ENCODE measurements at places on chromosomes 4 and X.

- DNase-seq = no peak
These were observed 195.6 kb upstream of the TACR3 start for GRCh38 chr4:103915224-103915869.

- no peak for DNase-seq
These were observed 85.8 kb upstream of the PUDP start for GRCh38 chrX:7233580-7234406.

- no peak for DNase-seq
These were observed 16.6 kb upstream of the NPNT start for GRCh38 chr4:105878668-105879067.

DNA sequence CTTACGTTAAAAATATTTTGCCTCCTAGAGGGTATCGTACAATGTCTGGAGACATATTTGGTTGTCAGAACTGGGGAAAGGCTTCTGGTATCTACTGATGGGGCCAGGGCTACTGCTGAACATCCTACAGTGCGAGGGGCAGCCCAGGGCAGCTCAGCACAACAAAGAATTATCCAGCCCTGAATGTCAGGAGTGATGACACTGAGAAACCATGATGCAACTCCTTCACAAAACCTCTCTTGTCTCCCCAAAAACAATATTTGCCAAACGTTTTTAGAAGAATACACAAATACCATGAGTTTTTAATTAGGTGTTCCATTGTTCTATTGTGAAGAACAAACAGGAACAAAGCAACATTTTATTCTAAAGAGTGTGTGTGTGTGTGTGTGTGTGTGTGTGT, 43.4 kb upstream of the CLNK start:
- no peak for DNase-seq

DNA sequence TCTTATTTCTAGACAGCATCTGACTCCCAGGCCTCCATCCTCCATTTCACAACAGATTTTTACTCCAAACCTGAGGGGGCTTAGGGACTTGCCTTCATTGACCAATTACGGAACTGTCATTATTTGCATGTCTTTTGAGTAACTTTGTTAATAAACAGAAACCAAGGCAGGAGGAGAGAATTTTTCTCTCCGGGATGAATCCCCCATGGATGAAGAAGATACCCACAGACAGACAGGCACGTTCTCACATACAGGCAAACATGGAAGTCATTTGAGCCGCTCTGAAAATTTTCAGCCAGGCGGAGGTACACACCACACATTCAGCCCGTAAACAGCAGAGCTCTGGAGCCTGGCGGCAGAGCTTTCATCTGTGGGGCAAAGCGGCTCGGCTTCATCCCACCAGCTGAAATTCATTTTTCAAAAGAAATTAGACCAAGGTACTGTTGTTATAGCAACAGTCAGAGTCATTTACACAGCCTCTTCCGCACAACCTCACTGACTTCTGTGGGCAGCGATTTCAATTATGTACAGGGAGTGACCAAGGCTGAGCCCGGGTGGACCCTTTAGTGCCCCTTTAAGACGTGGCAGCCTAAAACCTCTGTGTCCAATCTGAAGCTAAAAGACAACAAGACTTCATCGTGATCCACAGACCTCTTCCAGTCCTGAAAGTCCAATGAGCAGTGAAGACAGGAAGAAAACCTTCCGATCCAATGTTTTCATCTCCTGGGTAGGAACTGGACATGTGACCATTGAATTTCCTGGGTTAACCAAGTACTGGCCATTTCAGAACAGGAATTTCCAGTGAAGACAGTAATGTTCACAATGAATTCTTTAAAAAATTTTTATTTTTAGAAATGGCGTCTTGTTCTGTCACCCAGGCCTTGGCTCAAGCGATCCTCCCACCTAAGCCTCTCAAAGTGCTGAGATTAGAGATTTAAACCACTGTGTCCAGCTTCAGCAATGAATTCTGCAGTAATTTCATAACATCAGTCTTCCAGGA, 237.0 kb downstream of the MGST2 start:
- DNase-seq = peak; percentile 47

DNA sequence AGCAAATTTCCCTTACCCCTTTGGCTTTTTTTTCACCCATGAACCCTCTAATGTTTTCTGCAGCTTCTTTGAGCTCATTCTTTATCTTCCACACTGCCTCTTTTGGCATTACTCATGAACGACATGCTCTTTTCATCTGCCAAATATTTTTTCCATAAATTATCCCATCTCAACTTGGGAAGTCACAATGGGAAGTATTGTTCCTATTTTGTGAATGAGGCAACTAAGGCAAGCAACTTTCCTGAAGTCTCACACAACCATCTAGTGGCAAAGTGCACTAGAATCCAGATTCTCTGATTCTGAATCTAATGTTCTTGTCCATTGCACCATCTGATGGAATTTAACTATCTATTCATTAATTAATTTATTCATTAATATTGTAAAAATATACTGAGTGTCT, 625 bp downstream of the RTL9 start:
- no peak for DNase-seq

- no peak for DNase-seq
These were observed 15.6 kb downstream of the DCK start for GRCh38 chr4:71009086-71009485.

DNA sequence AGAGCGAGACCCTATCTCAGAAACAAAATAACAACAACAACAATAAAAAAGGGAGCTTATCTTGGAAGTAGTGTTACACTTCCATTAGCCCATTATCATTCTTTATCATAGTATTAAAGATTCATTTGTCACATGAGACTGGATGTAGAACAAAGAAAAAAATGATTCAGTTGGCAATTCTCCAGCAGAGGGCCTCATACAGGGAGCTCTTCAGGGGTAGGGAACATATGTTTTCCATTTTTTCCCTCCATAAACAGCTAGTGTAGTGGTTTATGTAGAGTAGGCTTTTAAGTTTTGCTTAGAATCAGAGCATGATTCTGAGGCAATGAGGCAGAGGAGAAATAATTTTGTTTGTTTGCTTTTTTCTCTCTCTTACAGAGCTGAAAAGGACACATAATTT, 5.8 kb downstream of the CPE start:
- DNase-seq = no peak

- DNase-seq = no peak
These were observed 114.3 kb downstream of the GABRB1 start for GRCh38 chr4:47145630-47146029.

DNA sequence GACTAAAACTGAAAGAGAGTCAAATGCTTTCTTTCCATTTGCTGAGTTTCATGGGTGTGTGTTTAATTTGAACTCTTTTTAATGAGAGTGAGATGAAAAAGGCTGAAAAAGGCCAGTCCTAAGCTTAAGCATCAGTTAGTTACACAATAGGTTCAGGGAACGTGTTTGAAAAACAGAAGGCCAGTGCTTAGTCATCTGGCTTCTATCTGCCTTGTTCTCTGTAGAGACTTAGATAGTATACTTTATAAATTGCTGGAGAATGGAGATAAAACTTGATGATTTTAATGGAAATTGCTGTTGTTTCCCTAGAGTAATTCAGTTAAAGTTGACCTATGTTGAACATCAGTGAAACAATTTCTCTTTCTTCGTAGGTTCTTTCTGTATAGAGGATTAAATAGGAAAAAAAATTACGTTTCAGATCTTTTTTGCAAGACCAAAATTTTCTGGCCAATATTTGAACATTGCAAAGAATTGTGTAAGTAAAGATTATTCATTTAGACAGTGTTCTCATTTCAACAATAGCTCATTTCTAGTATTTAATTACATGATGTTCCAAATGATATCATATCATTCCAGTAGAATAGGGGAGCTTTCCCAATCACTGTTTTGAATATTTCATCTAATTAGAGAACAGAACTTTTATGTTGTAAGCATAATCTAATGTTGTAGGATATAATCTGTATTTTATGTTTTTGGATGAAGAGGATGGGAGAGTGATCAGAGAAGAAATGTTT, 1088.8 kb downstream of the ADGRL3 start:
- DNase-seq = no peak

DNA sequence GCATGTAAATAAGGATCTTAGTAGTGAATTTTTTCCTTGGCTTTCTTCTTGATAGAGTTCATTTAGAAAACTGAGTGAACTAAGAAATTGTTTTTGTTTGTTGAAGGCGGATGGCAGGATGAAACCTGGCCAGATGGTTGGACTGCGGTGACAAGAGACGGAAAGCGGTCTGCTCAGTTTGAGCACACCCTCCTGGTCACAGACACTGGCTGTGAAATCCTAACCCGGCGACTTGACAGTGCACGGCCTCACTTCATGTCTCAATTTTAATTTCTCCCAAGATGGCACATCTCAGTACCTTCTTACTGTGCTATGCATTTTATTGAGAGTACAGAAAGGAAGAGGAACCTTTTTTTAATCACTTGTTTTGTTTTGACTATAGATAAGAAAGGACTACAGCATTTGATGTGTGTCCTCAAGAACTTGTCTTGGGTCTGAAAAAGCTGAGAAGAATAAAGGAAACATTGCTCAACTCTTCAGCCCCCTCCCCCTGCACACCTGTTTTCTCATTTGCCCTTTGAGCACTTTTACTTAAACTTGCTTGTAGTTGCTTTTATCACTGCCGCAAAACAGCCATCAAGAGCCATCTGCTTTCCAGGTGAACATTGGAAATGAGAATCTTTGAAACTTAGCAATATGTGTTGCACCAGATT, 27.4 kb downstream of the ADH5 start:
- DNase-seq = no peak

GRCh38 chr4:95761426-95761825, 78.5 kb upstream of the PDHA2 start:
- DNase-seq = no peak

DNA sequence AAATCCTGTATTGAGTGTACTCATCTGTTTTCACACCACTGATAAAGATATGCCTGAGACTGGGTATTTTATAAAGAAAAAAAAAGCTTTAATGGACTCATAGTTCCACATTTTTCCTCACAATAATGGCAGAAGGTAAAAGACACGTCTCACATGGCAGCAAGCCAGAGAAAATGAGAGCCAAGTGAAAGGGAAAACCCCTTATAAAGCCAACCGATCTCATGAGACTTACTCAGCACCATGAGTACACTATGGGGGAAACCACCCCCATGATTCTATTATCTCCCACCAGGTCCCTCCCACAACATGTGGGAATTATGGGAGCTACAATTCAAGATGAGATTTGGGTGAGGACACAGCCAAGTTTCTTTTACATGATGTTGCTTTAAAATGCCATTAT, 171.9 kb downstream of the GALNTL6 start:
- DNase-seq = no peak

- peak; percentile 70 for DNase-seq
These were observed 46.0 kb upstream of the TMPRSS11F start for GRCh38 chr4:68175562-68176155.

- no peak for DNase-seq
These were observed 95.8 kb downstream of the GEMIN8 start for GRCh38 chrX:13933851-13934250.

DNA sequence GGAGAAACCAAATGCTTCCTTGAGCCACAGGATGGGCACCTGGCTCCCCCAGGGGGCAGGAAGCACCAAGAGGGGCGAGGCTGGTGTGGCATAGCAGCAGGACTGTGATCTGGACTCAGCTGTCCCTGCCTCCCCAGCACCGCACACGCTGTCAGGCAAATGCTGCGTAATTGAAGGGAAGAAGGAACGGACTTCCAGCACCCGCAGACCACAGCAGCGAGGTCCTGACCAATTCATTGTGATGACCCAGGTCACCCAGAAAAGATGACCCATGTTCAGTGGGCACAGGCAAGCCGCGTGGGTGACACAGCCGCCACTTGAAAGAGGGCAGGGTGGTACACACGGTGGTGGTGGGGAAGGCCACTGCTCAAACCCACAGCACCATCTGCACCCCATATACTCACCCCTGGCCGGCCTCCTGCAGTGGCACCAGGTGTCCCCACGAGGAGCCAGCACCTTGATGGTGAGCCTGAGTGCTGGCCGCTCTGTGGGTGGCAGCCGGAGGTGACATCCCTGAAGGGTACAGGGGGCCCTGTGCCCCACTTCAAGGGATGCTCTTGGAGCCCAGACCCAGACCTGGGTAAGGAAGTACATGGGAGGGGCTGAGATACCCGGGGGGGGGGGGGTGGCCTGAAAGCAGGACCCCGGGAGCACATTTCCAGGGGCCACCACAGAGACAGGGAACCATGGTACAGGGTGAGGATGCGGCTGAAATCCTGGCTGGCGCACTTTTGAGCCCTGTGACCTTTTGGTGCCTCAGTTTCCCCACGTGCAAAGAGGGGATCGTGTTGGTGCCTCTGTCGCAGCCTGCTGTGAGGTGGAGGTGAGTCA, 11.5 kb downstream of the NAT8L start:
- no peak for DNase-seq

DNA sequence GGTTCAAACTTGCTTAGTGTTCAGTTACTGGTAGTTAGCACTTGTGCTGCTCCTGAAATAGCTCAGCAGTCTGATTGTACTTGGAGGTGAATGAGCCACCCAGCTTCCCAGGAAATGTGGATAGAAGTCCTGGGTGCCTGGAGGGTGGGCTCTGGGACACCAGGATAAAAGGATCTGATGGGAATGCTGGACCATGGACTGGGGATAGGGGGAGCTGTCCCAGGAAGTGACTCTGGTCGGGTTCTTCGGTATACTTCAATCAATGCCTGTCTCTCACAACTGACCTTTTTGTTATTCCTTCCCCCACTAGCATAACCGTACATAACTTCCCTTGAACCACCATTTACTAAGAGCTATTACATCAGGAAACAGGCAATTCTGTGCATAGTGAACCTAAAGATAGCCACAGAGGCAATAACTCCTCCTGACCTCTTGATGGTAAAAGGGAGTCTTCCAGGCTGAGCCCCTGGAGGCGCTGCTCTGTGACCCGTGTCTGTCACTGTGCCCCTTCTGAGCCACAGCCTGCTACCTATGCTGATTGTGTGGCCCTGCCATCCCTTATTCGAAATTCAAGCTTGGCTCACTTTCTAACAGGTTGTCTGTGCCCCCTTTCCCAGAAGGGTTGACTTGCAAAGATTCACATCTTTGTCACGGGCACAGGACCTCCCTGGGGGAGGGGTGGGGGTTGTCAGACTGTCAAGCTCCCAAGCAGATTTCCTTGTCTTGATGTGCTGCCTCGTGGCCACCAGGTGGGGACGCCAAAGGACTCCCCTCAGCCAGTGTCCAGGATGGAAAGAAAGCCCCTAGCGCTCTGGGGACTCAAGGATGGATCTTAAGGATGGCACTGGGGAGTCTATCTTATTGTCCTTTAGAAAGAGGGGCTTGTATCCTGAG, 24.5 kb upstream of the WDR1 start:
- no peak for DNase-seq

DNA sequence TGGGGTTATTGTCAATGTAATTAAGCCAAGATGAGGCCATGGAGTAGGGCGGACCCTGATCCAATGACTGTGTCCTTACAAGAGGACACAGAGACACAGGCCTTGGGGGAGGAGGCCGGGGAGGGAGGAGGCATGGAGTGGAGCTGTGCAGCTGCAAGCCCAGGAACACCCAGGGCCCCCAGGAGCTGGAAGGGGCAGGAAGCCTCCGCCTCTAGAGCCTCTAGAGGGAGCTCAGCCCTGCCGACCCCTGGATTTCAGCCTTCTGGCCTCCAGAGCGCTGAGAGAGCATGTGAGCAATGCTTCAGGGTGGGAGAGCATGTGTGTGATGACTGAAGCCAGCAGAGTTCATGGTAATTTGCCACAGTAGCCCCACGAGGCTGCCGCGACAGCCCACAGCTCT, 234.6 kb downstream of the AFAP1 start:
- DNase-seq = peak; percentile 63

GRCh38 chr4:145960012-145960411, 21.4 kb upstream of the ZNF827 start:
- no peak for DNase-seq

- no peak for DNase-seq
These were observed 279.0 kb upstream of the VCX3A start for GRCh38 chrX:6813836-6814370.

Measured in muscle of arm (tissue), 14 donors.